ENCODE measurements at places on chromosomes 3 and 15.

GRCh38 chr3:168807448-168807847, 711.7 kb upstream of the GOLIM4 start:
- DNase-seq = no peak

DNA sequence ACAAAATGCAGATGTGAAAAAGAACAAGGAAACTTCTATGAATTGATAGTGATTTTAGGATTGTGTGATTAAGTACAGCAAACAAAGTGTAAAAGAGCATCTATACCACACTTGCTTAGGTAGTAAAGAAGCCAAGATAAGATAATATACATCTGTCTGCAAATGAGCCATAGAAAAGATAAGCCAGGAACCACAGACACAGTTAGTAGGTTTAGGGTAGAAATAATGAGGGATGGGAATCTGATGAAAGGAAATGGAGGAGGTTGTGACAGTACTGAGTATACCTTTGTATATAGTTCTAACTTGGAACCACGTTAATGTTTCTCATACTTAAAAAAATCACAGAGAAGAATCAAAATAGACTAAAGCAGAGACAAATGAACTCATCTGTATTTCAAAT, 54.0 kb downstream of the TCF12 start:
- no peak for DNase-seq

GRCh38 chr15:65100442-65100841, 14.6 kb downstream of the UBAP1L start:
- no peak for DNase-seq

GRCh38 chr3:134419214-134419959, 45.1 kb upstream of the AMOTL2 start:
- peak; percentile 57 for DNase-seq

- no peak for DNase-seq
These were observed 4.1 kb upstream of the GPD1L start for GRCh38 chr3:32102289-32102688.

- DNase-seq = no peak
These were observed 1.4 kb downstream of the CCR5AS start for GRCh38 chr3:46405301-46406019.

DNA sequence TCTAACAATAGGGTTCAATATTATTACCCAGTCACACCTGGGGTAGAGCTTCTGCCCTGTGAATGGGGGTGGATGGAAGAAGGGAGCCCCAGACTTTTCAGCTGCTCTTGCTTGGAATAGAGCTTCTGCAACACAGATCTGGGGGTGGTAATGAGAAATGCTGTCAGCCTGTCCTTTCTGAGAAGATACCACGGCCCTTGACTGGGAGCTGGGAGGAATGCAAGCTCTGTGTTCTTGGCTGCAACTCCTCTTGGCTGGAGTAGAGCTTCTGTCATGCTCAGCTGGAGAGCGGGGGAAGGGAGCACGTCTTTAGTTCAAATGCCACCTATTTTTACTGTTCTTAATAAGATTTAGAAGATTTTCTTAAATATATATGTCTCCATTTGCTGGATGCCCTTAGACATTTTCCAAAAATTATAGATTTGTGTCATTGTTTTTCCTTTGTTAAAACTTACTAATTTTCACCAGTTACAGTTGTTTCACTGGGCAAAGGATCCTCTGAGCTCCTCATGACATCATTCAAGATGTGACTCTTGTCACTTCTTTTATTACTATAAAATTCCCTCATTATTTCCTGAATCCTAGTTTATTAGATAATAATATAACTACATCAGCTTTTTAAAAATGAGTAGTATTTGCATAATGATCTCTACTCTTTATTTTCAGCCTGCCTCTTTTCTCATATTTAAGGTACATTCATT, 180.0 kb upstream of the TGFBR2 start:
- peak; percentile 72 for DNase-seq

DNA sequence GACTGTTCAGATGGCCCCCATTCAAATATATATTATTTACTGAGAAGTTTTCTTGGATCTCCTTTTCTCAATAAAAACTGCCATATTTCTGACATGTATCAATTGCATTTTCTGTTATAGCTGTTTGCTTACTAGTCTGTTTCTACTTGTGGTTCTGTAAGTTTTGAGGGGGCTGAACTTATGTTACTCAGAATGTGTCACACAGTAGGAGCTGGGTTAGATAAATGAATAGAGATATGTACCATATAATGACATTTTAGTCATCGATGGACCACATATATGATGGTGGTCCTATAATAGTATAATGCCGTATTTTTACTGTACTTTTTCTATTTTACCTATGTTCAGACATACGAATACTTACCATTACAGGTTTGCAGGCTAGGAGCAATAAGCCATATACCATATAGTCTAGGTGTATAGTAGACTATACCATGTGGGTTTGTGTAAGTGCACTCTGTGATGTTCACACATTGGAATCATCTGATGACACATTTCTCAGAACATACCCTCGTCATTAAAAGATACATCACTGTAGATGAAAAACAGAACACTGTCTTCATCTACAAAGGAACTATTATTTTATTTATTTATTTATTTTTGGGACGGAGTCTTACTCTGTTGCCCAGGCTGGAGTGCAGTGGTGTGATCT, 22.3 kb downstream of the PPP4R2 start:
- no peak for DNase-seq

DNA sequence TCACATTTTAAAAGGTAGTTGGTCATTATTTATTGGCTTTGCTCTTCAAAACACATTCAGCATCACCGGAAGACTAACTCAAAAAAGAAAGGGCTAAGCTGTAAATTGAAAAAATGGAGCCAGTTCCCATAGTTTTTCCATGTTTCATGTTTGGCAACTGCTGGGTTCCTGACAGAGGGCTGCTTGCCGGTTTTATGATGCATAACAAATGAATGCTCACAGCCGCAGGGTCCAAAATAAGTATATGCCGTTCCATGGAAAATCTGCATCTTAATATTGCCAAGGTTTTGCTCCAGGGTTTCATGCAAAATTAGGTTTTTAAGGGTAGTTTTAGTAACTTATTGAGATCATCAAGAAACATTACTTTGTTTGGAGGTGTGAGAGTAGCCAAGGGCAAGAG, 15.8 kb downstream of the SLC12A1 start:
- DNase-seq = peak; percentile 34

GRCh38 chr3:118813472-118813871, 221.2 kb downstream of the IGSF11 start:
- no peak for DNase-seq

DNA sequence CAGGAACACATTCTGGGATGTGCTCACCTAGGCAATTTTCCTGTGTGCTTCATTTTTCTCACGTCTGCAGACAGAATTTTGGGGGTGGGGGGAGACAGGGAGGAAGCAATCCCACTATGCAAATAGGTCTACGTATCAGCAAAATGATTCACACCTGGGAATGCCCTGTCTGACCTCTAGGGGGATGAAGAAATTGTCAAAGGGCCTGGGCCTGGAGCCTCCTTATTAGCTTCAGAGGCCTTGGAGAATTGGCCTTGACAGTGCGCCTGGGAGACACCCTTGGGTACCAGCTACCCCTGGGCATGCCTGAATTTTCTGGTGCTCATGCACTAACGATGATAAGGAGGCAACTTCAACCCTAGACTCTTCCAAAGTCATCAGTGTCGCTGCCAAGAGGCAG, 207.5 kb downstream of the CADPS start:
- DNase-seq = no peak

DNA sequence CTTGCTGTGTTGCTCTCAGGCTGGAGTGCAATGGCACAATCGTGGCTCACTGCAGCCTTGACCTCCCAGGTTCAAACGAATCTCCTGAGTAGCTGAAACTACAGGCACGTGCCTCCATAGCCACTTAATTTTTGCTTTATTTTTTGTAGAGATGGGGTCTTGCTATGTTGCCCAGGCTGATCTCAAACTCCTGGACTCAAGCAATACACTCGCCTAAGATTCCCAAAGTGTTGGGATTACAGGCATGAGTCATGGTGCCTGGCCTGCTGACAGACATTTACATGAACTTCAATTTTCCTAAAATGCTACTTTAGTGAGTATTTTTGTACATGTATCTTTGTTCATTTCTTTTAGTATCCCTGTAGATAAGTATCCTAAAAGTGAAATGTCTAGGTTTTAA, 132.3 kb downstream of the SUCLG2 start:
- DNase-seq = no peak

GRCh38 chr15:64284042-64284441, 71.9 kb downstream of the CSNK1G1 start:
- no peak for DNase-seq

DNA sequence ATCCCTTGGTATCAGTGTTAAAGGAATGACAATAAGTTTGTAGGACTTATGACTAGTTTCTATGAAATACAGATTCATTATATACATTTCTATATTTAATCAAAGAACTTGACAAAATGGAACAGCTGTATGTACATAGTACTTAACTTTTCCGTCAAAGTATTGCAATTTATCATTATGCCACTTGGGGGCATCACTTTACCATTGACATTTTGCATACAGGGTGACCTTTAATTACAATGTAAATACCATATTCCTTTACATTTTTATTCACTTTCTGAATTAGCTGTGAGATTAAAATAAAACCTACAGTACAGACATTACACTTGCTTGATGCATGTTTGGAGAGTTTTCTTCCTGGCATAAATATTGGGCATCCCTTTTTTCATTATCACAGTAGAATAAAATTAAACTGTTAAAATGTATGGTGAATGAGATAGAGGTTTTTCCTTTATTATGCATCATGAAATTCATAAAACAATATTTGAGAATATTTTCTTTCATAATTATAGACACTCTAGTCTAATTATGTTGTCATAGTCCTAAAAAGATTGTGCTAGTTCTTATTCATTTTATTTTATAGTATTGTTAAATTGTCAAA, 6.9 kb downstream of the NEK11 start:
- no peak for DNase-seq
